ENCODE measurements at places on chromosomes 7 and 10. TPM values are rescaled to one million over a fixed set of nuclear protein-coding genes. Genes with fewer than 3 reads are reported as not detected.

GRCh38 chr10:51433949-51434475 is 265.4 kb downstream of the CSTF2T start:
- no peak overlapping the region for H3K27ac ChIP-seq
- H3K36me3 ChIP-seq = no peaks in the 10 kb centered on the region
- DNase-seq = no peak
- H3K4me1 ChIP-seq = no peaks in the 10 kb centered on the region

GRCh38 chr7:45196374-45196773 is 38.8 kb downstream of the RAMP3 start:
- H3K27ac ChIP-seq = no peak overlapping the region
- no peaks in the 10 kb centered on the region for H3K4me1 ChIP-seq
- H3K27me3 ChIP-seq = no peaks in the 10 kb centered on the region

Gene OR2A5
- total RNA-seq = not detected

DNA sequence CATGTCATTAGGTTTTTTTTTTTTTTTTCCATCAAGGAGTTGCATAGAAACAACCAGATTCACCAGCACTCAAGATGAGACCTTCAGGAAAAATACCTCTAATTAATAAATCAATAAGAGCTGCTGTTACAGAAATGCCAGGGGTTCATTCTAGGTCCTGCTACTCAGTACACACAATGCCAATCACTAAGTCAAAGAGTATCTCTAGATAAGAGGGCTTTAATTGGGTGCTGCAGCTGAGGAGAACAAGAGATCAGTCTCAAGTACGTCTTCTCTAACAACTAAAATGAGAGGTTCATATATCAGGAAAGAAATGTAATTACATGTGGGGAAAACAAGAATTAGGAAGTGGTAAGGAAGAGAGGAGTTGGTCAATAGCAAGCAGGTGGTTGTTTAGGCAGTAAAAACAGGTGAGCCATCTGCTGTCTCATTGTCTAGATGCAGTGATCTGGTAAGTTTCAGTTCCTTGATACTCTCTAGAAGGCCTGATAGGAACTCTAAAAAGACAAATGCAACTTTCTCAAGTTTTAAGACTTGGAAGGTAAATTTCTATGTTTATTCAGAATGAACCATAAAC is 272.9 kb upstream of the ZWINT start:
- DNase-seq = peak; percentile 58
- no peaks in the 10 kb centered on the region for H3K36me3 ChIP-seq
- no peaks in the 10 kb centered on the region for H3K27me3 ChIP-seq
- peaks cover 17% of the 10 kb centered on the region for H3K4me1 ChIP-seq
- peak overlapping the region; percentile 6 for H3K4me3 ChIP-seq

DNA sequence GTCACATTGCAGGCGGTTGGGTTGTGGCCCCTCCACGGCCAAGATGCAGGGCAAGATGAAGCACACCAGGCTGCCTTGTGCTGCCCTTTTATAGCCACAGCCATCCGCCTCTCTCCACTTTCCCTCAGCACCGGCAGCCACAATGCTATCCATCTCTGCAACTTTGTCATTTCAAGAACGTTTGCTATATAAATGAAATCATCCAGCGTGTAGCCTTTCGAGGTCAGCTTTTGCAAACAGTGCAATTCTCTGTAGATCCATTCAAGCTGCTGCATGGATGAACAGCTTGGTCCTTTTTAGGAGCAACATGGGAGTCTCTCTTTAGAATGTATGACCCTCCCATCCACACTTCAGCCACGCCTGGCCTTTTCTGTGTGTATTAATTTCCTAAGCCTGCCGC is 6.4 kb upstream of the IL15RA start:
- H3K27me3 ChIP-seq = no peaks in the 10 kb centered on the region
- no peak for DNase-seq
- no peaks in the 10 kb centered on the region for H3K4me1 ChIP-seq
- H3K4me3 ChIP-seq = no peak overlapping the region
